Naive thymus-derived CD4-positive, alpha-beta T cell (primary cell): ENCODE measurements at places on chromosomes 7 and 10. TPM values are rescaled to one million over a fixed set of nuclear protein-coding genes. Genes with fewer than 3 reads are reported as not detected.

The KCNMA1 gene
- not detected for polyA plus RNA-seq

The WIPF3 gene
- polyA plus RNA-seq = not detected

The SAP25 gene
- 0.48 TPM for polyA plus RNA-seq

The FRMPD2 gene
- polyA plus RNA-seq = not detected

The FFAR4 gene
- polyA plus RNA-seq = not detected

The CTAGE8 gene
- polyA plus RNA-seq = not detected

The OR13A1 gene
- polyA plus RNA-seq = 0.32 TPM

The CRTAC1 gene
- polyA plus RNA-seq = not detected

The UBE2D4 gene
- 13.4 TPM for polyA plus RNA-seq

The PRKAR2B gene
- polyA plus RNA-seq = 0.39 TPM

The SFTPD gene
- not detected for polyA plus RNA-seq

The TAC1 gene
- polyA plus RNA-seq = not detected

The AKR1C2 gene
- polyA plus RNA-seq = not detected

The ZNF853 gene
- polyA plus RNA-seq = 0.50 TPM

The ST8SIA6 gene
- polyA plus RNA-seq = 0.47 TPM

The SLC25A40 gene
- polyA plus RNA-seq = 10.7 TPM

The ITGB8 gene
- not detected for polyA plus RNA-seq

The FANK1 gene
- not detected for polyA plus RNA-seq

The SLC39A12 gene
- not detected for polyA plus RNA-seq

The SPDYE9 gene
- polyA plus RNA-seq = 0.08 TPM

The NUPR2 gene
- 3.0 TPM for polyA plus RNA-seq

The TSPAN33 gene
- 13.0 TPM for polyA plus RNA-seq

The ZNF727 gene
- 0.14 TPM for polyA plus RNA-seq

The SLC18A3 gene
- polyA plus RNA-seq = not detected

The GPR158 gene
- polyA plus RNA-seq = not detected

The ZNF239 gene
- 4.7 TPM for polyA plus RNA-seq

The MUC3A gene
- not detected for polyA plus RNA-seq

The NUTM2D gene
- 0.18 TPM for polyA plus RNA-seq
